ENCODE measurements at places on chromosomes 1 and 21.

GRCh38 chr1:233277637-233278606 lies 17.6 kb downstream of the PCNX2 start:
- DNase-seq = no peak

- no peak for DNase-seq
Observed at GRCh38 chr1:223175633-223176032, 32.6 kb upstream of the TLR5 start.

- DNase-seq = no peak
Observed at GRCh38 chr1:167821969-167822685, 91.8 kb downstream of the ADCY10 start.

DNA sequence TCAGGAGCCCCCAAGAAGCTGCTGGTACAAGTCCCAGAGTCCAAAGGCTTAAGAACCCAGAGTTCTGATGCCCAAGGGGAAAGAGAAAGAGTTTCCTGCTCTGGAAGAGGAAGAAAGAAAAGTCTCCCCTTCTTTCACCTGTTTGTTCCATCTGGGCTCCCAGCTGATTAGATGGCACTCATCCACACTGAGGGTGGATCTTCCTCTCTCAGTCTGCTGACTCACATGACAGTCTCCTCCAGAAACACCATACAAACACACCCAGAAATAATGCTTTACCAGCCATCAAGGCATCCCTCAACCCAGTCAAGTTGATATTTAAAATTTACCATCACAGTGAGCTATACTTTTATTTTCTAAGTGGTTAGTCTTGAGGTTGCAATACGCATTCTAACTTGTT lies 257.9 kb downstream of the PAPPA2 start:
- no peak for DNase-seq

DNA sequence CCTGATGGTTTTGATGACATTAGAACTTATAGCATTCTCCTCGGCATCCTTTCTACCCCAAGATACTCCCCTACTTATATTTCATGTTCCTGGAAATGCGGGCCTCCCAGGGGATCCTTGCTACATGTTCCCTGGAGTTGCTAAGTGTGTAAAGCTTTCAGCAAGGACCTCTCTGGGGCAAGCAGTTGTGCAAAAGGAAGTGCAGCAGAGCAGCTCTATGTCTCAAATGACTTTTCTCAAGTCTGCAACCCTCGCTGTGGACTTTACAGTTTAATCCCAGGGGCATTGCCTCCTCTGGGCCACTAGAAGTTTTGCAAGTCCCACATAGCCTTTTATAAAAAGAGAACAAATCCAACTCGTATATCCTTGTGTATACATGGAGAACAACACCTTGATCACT lies 20.8 kb upstream of the MNDA start:
- DNase-seq = no peak

DNA sequence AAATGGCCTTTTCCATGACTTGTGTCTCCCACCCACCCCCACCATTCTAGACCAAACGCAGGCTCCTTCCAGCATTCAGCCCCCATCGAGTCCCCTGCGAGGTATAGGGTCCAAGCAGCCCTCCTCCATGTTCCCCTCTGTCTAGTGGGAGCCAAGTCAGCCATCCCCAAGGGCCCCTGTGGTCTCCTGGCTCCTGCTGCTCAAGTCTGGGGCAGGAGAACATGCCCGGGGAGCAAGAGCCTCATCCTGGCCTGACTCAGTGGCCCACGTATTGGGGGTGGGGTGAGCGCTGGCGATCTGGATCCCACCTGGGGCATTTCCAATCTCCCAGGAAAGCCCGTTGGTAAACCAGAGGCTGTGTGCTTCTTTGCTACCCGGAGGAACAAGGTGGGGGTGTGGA lies 4.1 kb upstream of the PRDM16 start:
- DNase-seq = no peak

DNA sequence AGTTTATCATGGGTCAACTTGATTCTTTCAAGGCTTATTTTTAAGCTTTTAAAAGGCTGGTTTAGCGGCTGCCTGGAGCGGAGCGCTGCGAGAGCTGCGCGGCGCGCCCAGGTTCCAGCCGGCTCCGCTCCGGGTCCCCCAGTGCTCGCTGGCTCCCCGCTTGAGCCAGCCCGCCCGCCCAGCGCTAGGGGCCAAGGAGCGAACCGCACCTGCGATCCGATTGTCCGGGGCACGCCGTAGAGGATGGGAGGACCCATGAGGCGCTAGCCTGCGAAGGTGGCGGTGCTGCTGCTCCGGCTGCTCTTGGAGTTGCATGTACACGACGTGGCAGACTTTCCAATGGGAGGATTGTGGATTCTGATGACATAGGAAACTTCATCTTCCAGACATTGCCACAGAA lies 9.9 kb upstream of the CFHR4 start:
- no peak for DNase-seq

DNA sequence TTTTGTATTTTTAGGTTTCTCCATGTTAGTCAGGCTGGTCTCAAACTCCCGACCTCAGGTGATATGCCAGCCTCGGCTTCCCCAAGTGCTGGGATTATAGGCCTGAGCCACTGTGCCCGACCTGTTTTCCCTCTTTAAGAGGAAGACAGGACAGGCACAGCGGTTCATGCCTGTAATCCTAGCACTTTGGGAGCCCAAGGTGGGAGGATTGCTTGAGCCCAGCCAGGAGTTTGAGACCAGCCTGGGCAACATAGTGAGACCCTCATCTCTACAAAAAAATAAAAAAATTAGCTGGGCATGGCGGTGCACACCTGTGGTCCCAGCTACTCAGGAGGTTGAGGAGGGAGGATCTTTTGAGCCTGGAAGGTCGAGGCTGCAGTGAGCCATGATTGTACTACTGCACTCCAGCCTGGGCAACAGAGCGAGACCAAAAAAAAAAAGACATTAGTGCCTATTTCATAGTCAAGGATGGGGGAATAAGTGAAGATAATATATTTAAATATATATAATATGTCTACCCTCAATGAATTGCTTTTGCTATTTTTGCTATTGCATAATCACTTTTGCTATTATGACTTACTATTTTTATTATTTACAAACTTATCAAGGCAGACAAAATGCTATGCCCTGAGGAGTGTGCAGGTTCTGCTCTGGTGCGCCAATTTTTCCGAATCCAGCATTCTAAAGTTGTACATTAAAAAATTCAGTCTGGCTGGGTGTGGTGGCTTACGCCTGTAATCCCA lies 17.7 kb downstream of the MARCKSL1 start:
- no peak for DNase-seq

DNA sequence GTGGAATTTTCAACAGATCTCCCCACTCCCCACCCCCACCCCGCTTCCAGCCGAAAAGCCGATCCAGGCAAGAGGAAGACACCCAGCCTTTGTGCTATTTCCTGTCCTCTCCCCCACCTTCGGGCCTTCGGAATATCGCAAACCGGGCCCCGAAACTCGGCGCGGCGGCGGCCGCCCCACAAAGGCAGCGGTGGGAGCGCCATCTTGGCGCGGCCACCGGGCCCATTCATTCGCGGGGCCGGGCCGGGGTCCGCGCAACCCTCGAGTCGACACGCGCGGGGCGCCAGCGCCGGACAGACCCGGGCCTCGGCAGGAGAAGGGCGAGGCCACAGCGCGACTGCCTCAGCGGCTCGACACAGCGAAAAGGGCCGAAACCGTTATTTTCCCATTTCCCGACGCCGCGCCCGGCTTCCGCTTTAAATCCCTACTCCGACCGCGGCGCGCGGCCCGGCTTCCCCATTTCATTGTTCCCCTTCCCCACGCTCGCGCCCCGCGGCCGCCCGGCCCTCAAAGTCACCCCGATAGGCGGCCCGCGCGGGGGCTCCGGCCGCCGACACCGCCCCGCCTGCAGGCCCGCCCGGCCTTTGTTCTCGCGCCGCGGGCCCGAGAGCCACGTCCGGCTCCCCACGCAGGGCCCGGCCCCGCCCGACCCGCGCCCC lies 911 bp downstream of the GNB1 start:
- DNase-seq = peak; percentile 46

DNA sequence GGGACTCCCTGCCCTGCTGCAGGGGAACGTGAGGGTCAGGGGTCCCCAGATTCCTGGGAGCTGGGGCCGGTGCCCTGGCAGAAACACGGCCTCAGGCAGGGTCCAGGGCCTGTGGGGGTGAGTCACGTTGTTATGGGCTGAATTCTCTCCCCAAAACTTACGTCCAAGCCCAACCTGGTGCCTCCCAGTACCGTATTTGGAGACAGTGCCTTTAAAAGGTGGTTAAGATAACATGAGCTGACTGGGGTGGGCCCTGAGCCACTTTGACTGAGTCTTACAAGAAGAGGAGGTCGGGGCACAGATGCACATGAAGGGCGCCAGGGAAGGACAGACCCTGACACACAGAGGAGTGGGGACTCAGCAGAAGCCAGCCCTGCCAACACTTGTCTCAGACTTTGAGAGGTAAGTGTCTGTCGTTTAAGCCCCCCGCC lies 99.9 kb downstream of the WDR4 start:
- no peak for DNase-seq

DNA sequence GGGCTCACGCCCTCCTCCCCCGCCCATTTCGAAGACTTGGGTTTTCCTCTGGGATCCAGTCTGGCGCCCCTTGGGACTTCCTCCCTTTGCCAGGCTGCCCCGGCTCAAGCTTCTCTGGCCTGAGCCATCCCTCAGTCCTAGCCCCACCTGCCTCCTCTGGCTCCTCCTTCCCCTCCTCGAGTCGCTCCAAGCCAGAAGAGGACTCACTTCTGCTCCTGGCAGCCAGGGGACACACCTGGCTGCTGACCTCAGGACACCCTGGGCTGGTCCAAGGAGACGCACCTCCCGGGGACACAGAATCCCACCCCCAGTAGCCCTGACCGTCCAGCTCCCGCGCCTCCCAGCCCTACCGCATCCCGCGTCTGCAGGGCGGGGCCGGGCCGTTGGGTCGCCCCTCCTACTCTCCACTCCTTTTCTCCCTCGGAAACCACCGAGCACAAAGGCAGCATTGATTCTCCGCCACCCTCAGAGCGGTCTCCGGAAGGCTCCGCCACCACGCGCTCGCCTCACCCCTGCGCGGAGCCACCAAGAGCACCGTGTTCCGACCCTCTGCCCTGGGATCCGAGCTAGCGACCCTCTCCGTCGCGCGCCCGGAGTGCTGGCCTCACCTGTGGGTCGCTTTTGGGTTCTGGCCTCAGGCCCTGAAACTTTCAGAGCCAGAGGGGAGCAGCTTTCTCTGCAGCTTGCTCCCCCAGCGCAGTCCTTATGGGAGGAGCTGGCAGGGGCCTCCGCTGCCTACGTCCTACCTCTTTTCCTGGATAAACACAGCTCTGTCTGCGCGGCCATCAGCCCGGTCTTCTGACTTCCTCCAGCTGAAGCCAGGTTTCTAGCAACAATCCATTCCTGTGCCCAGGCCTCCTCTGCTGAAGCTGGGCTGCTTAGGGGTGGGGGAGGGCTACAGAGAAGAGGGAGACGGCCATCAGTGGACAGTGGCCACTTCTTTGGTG lies at the start of gene C2CD4D:
TSS of gene C2CD4D (minus strand) at position 364 of the 947 bp plus-strand sequence. CDS start 831 bp downstream, outside the sequence.
- peak; percentile 72 for DNase-seq

DNA sequence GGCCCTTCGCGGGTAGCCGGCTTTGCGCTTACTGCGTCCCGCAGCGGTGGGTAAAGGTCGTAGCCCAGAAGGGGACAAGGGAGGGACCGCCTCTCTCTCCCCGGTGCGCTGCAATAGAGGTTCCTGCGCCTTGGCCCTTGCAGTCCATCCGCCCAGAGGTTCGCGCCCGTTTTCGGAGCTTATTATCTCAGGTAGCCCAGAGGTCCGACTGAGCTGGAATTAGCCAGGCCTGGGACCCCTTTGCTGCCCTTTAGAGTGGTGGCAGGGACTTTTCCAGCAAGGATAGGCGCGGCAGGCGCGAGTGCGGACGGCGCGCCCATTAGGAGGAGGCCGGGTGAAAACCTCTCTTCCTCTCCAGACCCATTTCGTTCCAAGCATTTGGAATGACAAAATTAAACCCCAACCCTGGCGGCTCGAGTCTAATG lies 5.0 kb downstream of the LHX4 start:
- no peak for DNase-seq

GRCh38 chr1:107900090-107900945 lies 64.7 kb downstream of the VAV3 start:
- DNase-seq = no peak

GRCh38 chr1:1274299-1274930 lies 761 bp upstream of the UBE2J2 start:
- no peak for DNase-seq

DNA sequence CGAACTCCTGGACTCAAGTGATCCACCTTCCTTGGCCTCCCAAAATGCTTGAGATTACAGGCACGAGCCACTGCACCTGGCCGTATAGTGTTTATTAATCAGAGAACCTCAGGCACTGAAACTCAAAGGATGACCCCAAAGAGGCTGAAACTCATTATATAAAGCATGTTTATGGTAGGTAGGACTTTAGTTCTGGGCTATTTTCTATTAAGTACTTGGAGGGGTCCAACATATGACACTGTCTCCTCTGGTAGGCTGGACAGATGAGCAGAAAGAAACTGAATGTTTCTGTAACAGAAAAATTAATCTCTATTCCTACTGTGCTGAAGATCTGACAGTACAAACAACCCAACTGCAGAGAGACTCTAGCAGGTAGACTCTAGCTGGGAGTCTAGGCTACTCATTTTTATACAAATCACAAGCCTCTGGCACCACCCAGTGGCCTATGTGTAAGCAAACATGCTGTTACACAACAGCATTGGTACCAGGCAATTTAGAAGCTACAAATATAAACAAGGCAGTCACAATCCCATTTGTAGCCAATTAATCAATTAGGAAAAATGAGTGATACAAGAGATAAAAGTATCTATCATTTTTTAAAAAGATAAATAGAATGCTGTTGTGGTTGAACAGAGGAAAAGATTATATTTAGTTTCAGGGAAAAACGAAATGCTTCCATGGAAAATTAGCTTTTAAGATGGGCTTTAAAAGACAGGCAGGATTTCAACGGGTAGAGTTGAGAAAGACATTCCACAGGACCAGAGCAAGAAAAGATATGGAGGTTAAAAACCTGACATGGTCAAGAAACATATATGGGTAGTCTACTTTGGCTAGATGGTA lies 10.4 kb downstream of the DCAF8 start:
- peak; percentile 74 for DNase-seq

- DNase-seq = no peak
Observed at GRCh38 chr1:59229138-59229537, 67.8 kb upstream of the FGGY start.

- DNase-seq = no peak
Observed at GRCh38 chr1:205438213-205439158, 16.6 kb upstream of the LEMD1 start.

- DNase-seq = peak; percentile 64
Observed at GRCh38 chr1:41868241-41868998, 50.3 kb downstream of the HIVEP3 start.

DNA sequence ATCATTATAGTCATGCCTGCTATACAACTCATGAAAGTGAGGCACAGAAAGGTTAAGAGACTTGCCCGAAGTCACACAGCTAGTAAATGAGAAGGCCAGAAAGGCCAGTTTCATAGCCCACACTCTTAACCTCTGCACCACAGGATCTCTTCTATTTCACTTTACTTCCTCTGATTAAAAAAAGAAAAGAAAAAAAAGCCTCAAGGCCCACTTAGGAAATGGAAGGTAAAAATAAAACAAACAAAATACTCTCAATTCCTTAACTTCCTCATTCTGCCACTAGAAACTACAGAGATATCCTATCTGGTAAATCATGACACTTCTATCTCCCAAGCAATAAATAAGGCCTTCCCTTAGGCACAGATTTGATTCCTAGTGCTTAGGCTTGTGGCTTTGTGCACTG lies 7.6 kb upstream of the ENAH start:
- DNase-seq = no peak

Measured in activated CD4-positive, alpha-beta T cell treated with anti-CD3 and anti-CD28 coated beads, Interleukin-2, amount 10 ng/mL, durations not matched to agents 7 days and 5 days (primary cell).